ENCODE measurements at places on chromosomes 1 and 21.
A peak's percentile ranks its signal among the peaks of the same experiment; 100 is the strongest.

DNA sequence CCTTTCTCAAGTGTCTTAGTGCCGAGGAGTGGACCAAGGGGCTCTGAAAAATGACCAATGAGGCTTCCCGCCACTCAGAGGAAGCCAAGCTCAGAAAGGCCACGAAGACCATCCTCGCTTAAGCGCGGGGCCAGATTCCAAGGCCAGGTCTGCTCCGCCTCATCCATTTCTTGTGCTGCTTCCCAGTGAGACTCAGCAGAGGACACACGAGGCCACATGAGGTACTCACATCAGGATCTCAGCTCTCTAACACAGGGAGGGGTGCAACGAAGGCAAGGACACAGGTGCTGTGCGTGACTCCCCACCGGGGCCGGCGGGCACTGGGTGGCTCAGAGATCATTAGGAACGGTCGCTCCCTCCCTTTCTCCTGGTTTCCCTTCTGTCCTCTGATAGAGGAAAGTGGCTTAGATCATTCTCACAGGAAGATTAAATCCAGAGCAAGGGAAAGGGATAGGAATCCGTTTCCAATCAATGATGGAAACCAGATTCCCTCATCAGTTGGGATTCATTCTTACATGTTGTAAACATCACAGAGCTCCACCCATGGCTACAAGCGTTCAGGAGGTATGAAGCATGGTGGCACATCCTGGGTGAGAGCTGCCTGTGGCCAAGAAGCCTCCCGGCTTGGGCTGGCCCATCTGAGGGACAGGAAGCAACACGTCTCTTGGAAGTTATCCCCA is 46.7 kb downstream of the CAPZB start:
- DNase-seq, result no peak

DNA sequence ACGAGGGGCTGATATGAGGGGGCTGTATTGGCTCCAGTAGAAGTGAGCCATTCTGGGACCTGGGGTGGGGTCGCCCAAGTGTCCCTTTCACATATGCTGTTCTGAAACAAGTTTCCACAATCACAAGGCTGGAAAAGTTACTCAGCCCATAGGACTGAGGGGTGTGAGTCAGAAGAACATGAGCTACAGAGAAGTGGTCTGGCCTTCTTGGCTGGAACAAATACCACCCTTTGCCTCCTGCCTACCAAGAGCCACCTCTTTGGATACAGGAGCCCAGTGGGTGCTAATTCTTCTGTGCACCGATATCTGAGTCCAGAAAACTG is 42.4 kb downstream of the MEF2D start:
- DNase-seq, result no peak

DNA sequence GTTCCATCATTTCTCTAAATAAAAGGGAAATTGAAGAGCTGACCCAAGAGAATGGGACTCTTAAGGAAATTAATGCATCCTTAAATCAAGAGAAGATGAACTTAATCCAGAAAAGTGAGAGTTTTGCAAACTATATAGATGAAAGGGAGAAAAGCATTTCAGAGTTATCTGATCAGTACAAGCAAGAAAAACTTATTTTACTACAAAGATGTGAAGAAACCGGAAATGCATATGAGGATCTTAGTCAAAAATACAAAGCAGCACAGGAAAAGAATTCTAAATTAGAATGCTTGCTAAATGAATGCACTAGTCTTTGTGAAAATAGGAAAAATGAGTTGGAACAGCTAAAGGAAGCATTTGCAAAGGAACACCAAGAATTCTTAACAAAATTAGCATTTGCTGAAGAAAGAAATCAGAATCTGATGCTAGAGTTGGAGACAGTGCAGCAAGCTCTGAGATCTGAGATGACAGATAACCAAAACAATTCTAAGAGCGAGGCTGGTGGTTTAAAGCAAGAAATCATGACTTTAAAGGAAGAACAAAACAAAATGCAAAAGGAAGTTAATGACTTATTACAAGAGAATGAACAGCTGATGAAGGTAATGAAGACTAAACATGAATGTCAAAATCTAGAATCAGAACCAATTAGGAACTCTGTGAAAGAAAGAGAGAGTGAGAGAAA is 38.4 kb downstream of the CENPF start:
- no peak for DNase-seq

GRCh38 chr1:66475940-66476339 is 58.0 kb upstream of the SGIP1 start:
- DNase-seq, result no peak

GRCh38 chr21:20631633-20632032 is 366.6 kb upstream of the NCAM2 start:
- DNase-seq, result no peak

GRCh38 chr21:27157097-27157496 is 190.2 kb upstream of the ADAMTS5 start:
- DNase-seq, result no peak

DNA sequence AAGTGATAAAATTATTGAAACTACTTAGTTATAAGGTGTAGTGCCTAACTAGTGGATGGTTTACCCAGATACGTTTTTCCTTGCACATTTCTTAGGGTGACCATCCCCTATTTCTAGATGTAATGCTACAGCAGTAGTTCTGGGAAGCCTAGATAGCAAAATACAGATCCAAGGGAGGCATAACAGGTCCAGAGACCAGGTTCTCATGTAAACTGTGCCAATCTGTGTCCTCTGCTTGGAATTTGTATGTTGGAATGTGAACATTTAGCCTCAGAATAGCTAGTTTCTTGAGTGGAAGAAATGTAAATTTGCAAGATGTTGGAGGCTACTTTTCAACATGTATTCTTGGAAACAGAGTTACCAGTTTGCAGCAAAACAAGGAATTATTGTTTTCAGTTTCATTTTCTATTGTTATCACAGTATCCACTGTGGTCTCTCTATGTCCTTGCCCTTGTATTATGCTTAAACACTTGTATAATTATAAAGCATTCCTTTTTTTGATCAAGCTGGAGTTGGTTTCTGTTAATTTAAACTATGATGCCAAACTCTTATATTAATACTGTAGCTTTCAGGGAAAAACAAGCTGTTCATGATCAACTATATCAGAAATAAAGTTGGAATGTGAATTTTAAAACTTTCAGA is 102.0 kb upstream of the BRINP3 start:
- DNase-seq, result no peak

DNA sequence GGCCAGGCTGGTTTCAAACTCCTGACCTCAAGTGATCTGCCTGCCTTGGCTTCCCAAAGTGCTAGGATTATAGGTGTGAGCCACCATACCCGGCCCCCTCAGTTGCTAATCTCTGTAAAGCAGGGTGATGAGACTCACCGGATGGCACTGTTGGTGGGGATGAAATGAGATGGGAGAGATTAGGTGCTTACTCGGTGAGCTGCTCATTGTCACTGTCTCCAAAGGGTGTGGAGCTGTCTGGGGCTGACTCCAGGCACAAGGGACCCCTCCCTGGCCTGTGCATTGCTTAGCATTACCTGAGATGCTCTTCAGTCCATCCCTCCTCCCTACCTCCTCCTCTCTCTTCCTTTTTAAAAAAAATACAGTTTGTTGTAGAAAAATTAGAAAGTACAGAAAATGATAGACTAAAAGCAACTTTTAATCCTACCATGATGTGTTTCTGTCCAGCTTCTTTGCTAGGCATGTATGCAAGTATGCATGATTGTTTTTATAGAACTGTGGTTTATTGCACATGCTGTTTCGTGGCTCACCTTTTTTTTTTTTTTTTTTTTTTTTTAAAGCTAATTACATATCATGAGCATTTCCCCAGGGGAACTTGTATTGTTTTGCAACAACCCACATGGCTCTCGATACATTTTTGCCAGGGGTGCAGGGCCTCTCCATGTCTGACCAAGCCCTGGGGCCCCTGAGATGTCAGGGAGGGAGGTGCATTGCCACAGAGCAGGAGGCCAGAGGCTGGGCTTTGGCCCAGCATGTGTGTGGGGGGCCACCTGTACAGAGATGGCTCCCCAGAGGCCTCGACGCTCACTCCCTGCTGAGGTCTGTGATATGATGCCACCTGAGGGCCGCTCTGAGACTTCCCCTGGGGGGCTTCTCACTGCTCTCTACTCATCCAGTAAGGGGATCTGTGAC is 55.4 kb downstream of the ARHGEF10L start:
- no peak for DNase-seq

GRCh38 chr21:41521489-41522027 is 13.6 kb upstream of the TMPRSS2 start:
- no peak for DNase-seq

- DNase-seq, result no peak
Observed at GRCh38 chr1:71068325-71069240, 12.3 kb downstream of the ZRANB2 start.

DNA sequence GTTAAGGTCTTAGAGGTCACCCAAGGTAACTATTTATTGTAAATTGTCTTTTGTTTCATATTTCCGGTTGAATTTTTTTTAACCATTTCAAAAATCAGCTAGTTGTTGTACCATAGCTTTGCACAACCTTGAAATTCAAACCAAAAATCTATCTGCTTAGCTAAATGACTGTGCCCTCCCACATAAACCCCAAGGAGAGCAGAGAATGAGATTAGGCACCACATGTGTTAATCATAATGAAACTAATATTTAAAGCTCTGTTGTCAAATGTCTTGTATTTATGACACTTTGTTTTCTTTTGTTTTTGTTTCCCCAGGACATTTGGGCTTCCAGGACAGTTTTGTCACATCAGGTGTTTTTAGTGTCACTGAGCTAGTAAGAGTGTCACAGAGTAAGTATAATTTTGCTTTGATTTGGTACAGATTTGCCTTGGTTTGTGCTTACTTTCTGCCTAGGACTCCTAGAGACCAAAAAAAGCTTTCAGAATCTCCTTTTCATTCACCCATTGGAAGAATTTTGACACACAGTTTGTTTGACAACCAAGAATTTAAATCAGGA is 249.9 kb downstream of the NFIA start:
- no peak for DNase-seq

DNA sequence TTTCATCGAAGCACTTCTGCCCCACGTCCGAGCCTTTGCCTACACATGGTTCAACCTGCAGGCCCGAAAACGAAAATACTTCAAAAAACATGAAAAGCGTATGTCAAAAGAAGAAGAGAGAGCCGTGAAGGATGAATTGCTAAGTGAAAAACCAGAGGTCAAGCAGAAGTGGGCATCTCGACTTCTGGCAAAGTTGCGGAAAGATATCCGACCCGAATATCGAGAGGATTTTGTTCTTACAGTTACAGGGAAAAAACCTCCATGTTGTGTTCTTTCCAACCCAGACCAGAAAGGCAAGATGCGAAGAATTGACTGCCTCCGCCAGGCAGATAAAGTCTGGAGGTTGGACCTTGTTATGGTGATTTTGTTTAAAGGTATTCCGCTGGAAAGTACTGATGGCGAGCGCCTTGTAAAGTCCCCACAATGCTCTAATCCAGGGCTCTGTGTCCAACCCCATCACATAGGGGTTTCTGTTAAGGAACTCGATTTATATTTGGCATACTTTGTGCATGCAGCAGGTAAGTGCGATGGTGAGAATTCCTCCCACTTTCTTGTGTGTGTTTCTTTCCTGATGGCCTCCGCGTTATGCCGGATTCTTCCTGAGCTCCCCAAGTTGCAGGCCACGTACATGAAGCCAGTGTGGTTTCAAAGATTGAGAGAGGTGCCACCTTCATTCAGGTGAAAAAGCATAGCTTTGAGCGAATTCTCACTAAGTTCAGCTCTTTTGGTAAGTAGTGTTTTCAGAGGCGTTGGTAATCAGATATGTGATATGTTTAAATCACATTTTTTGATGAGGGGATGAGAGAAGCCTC is 6.0 kb downstream of the NFIA start:
- no peak for DNase-seq

GRCh38 chr1:152185544-152186391 is 26.7 kb upstream of the RPTN start:
- peak; percentile 70 for DNase-seq

- DNase-seq, result no peak
Observed at GRCh38 chr21:45131537-45131999, 57.2 kb downstream of the ADARB1 start.

GRCh38 chr1:47572731-47573430 is 135.0 kb downstream of the FOXD2 start:
- no peak for DNase-seq

GRCh38 chr1:26288311-26288941 is 8.5 kb downstream of the SH3BGRL3 start:
- DNase-seq, result no peak

All from NCI-H1694 (cell line).